ENCODE measurements at places on chromosomes 5 and 9. TPM values are rescaled to one million over a fixed set of nuclear protein-coding genes. Genes with fewer than 3 reads are reported as not detected.

DNA sequence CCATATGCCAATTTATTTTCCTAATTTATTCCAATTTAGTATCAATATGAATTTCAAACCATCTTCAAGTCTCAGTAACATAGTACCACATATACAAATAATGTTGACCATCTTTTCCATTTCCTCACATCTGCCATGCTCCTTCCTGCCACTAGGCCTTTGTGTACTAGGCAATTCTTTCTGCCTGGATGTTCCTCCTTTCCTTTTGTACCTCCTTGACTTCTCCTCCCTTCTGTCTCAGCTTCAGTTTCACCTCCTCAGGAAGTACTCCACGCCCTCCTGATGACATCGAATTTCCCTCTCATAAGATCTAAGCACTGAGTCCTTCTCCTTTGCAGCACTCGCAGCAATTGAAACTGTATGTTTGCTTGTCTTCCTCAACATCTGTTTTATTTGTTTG, 53.9 kb downstream of the MEF2C start:
- peak overlapping the region; percentile 73 for H3K27ac ChIP-seq
- H3K4me3 ChIP-seq = no peak overlapping the region
- H3K36me3 ChIP-seq = no peaks in the 10 kb centered on the region
- peaks cover 63% of the 10 kb centered on the region for H3K4me1 ChIP-seq
- H3K27me3 ChIP-seq = no peaks in the 10 kb centered on the region

- H3K4me1 ChIP-seq = peaks cover 4% of the 10 kb centered on the region
- no peaks in the 10 kb centered on the region for H3K36me3 ChIP-seq
- DNase-seq = no peak
- H3K27me3 ChIP-seq = peaks cover 6% of the 10 kb centered on the region
These were observed 118.9 kb downstream of the LHX2 start for GRCh38 chr9:124130277-124131075.

DNA sequence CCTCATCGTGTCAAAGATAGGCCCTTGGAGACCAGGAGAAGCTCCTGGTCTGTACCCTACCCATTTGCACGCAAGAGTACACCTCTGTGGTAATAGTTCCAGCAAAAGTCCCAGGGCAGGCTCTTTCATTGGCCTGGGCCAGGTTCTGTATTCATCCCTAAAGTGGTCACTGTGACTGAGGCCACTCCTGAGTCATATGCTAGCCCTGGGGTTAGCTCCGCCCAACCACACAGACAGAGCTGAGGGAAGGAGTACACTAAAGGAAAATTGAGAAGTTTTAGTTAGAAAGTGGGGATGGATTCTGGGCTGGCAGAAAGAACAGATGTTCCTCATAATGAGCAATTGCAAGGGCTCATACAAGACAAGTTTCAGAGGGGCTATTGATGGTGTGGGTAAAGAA, 206.7 kb downstream of the ARHGAP26 start:
- no peak overlapping the region for H3K4me3 ChIP-seq
- H3K27me3 ChIP-seq = no peaks in the 10 kb centered on the region
- peaks cover 9% of the 10 kb centered on the region for H3K36me3 ChIP-seq
- no peak for DNase-seq
- H3K4me1 ChIP-seq = peaks cover 72% of the 10 kb centered on the region

SLC36A3 gene
- total RNA-seq = not detected

CSF1R gene
- not detected for total RNA-seq

BTNL9 gene
- not detected for total RNA-seq
